ENCODE measurements at places on chromosomes 2 and 18. TPM values are rescaled to one million over a fixed set of nuclear protein-coding genes. Genes with fewer than 3 reads are reported as not detected.

- no peak for DNase-seq
Observed at GRCh38 chr2:20148426-20148922, 76.5 kb downstream of the SDC1 start.

DNA sequence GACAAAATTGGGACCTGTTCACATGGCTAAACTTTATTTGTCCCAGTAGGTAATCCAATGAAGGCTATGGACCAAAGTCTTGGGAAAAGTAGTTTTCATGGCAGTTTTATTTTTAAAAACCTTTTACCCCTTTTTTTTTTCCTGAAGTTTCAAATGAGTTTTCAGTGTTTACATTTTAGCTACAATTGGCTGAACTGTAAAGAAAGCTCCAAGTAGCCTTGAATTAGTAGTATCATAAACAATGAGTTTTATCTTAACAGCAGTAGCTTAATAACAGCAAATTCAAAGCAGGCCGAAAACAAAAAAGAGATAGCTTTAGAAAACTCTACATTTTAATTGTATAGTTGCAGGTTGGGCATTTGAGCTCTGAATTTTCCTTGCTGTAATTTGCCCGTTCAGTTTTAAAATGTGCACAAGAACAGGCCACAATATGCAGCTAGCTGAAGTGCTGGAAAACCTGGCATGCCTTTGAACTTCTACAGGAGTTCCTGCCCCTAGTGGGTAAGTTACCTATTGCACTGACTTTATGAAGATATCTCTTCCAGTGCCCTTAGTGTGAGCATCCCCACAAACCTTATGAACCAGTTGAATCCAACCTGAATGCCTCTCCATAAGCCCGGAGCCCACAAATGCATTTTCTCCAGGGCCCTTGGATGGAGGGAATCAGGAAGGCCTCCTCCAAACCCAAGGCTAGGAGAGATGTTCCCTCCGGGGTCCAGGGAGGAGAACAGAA is 106.7 kb downstream of the XRCC5 start:
- no peak for DNase-seq

GRCh38 chr18:4125224-4125623 is 329.9 kb downstream of the DLGAP1 start:
- no peak for DNase-seq

GRCh38 chr2:200000444-200001163 is 45.2 kb downstream of the MAIP1 start:
- no peak for DNase-seq

DNA sequence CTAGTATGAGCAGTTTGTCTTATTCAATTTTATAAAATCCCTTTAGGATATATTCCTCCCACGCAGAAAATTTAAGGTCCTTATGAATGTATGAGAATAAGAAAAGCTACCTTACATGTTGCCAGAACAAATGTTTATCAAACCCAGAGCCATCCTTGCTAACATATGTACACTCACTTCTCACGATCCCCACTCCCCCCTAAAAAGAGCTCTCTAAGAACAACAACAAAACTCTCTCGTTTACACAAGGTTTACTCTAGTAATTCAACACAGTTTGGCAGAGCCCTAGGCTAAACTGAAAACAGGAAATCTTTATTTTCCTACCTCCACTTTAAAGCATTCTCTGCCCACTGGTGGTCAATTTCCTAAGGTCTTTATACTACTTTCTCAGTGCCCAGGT is 504.9 kb downstream of the ZEB2 start:
- no peak for DNase-seq

- DNase-seq: no peak
Observed at GRCh38 chr2:138495384-138495783, 6.2 kb upstream of the SPOPL start.

- no peak for DNase-seq
Observed at GRCh38 chr2:213016166-213016983, 135.0 kb downstream of the IKZF2 start.

- DNase-seq: no peak
Observed at GRCh38 chr2:20176760-20177159, 48.2 kb downstream of the SDC1 start.

DNA sequence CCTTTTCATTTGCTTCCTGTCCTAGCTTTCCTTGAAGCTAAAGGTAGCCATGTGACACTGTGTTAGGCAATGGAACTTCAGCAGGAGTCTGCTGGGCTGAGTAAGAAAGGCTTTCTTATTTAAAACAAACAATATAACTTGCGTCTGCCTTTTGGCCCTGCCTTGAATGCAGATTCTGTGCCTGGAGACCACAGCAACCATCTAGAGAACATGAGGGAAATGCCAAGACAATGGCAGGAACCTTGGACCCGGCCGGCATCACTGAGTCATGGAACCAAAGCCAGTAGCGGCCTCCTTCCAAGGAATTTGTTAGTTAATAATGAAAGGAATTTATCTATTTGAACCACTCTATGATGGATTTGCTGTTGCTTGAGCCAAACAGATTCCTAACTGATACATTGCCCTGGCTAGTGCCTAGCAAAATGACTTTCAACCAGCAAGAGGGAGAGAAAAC is 207.5 kb upstream of the EPHA4 start:
- no peak for DNase-seq

DNA sequence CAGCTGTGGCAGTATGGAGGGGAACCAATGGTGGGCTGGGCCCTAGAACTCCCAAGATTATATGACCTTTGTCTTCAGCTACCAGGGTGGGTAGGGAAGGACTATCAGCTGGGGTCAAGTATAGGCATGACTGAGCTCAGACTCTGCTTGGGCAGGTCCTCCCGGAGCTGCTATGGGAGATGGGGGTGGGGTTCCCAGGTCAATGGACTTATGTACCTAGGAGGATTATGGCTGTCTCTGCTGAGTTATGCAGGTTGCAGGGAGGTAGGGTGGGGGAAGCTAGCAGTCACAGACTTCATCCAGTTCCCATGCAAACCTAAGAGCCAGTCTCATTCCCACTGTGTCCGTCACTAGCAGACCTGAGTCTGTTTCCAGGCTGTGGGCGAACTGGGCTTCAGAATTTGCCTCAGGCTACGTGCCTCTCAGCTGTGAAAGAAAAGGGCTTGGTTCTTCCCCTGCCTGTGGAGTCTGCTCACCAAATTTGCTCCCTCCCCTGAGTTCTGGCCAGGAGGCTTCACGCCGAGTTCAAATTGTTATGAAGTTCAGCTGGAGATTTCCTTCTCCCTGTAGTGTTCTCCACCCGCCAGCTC is 985.8 kb upstream of the NRXN1 start:
- DNase-seq: no peak

DNA sequence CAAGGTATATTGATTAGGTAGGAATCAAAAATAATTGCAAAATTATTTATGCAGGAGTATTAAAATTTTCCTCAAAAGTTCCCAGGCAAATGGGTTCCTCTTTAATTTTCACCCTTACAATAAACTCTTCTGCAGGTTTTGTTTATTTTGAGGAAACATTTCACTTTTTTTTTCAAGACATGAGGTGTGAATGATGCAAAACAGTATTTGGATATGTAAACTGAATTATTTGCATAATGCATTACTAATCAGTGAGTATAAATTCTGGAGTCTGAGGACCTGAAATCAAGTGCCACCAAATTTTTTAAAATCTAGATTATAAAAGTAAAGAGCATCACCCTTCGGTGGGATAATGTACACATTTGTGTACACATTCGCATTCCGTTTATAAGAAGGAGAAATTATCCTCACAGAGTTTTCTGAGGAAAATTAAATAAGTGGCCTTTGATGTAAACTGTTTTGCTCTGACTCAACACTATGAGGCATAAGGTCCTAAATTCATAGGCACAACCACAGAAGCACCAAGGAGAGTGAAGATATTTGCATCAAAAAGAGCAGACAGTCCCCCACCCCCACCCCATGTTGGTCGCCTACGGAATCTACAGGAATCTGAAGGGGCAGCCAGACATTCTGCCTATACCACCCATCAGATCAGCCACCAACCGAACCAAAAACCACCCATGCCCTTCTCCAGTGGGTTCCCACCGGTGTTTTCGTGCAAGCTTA is 33.1 kb downstream of the BCL11A start:
- no peak for DNase-seq

DNA sequence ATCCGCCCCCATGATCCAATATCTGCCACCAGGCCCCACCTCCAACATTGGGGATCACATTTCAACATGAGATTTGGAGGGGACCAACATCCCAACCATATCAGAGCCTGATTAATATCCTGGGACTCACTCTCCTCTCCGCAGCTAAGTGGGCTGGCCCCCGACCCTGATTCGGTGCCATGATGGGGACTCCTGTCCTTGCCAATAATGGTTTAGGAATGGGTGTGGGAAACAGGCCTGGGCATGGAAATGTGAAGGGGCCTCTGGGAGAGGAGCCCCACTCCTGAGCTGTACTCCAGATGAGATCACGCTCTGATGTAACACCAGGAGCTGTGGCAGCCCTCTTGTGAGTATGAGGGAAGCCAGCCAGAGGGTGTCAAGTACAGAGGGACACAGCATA is 77.3 kb upstream of the SMAD7 start:
- no peak for DNase-seq

DNA sequence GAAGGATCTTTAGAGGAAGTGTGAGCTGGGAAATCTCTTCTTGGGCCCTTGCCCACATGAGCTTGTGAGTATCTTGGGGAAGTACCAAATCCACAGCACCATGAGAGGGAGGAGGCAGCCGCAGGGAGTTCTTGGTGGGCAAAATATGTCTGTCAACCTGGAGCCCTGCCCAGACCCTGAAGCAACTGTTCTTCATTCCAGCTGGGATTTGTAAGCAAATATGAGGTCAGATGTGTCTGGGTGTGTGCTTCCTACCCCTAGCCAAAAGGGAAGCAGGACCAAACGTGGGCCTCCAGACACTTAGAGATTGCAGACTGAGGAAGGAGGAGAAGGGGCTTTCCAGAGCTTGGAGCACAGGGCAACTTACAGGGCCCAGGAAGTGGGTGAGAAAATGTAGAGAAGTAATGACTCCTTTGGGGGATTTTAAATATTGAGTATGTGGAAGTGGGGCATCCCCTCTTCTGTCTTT is 41.9 kb downstream of the TMEM247 start:
- no peak for DNase-seq

DNA sequence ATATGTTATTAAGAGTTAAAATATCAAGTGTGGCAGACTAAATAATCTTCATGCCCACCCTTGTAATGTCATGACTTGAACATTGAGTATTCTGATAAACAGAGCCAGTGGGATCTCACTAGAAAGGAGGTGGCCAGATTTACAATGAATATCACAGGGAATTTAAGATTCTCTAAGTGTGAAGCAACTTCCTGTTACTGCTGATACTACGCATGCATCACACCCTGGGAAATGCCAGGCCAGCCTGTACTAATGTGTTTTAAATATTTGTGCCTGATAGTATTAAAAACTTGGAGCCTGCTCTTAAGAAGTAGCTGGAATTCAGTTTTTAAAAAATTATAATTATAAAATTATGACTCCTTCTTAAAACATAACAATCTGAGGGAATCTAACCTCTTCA is 148.3 kb downstream of the LAMA3 start:
- DNase-seq: peak; percentile 86

- DNase-seq: no peak
Observed at GRCh38 chr2:223043164-223043941, 8.6 kb upstream of the KCNE4 start.

DNA sequence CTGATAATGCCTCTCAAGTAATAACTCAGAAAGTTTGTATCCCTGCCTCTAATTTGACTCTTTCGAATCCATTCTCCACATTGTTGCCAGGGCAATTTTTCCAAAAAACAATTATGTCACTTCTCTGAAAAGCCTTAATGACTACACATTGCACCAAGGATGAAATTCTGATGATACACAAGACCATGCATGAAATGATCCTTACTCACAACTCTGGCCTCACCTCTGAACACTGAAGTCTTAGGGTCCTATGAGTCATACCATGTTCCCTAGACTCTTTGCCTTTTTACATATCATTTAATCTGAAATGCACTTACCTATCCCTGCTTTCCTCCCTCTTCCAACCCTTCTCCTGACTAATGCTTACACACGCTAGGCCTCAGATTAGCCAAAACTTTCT is 51.0 kb downstream of the WDPCP start:
- DNase-seq: peak; percentile 86

DNA sequence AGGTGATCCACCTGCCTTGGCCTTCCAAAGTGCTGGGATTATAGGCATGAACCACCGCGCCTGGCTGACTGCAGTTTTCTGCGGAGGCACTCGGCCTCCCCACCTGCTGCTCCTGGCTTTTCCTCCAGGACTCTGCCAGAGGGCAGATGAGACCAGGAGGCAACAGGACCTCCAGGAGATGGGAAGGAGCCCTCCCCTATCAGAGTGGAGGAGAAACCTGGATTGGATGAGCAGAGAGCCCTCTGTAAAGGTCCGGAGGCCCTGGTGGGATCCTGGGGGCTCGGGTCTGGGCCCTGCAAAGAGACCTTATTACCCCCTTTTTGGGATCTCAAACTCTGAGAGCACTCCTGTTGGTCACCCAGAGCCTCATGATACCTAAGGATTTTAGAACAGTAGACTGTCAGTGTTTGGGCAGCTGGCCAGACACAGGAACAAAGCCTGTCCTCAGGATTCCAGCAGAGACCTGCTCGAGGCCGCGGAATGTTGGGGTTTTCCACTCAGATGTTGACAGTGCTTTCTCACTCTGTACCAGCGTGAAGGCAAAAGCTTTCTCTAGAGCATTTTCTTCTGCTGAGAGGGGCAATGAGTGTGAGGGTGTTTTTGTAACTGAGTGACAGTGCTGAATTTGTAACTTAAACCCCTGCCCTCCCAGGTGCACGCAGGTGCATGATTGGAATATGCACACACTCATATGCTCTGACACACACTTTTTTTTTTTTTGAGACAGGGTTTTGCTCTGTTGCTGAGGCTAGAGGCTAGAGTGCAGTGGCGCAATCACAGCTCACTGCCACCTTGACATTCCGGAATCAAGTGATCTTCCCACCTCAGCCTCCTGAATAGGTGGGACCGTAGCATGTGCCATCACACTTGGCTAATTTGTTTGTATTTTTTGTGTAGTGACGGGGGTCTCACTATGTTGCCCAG is 48.4 kb downstream of the NPPC start:
- peak; percentile 96 for DNase-seq

- DNase-seq: no peak
Observed at GRCh38 chr2:230422149-230422548, 6.1 kb downstream of the SP100 start.

DNA sequence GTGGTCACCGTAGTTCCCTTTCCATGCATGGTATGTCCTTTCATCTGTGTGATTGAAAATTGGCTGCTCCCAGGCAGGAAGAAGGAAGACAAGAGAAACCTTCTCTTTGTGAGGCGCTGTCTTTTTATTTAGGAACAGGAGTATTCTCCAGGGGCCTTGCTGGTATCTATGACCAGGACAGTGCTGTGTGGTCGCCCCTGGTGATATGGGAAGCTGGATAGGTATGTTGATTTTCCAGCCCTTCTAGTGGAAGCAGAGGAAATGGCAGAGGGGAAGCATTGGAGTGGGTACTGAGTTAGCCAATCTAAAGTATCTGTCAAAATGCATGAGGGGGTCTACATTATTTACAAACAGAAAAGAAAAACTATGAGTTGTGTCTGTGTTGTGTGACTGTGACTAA is 226.6 kb downstream of the MTX2 start:
- no peak for DNase-seq

GRCh38 chr2:25159949-25160348 is 8.4 kb downstream of the POMC start:
- DNase-seq: no peak

The ALPG gene
- total RNA-seq: not detected

The GKN1 gene
- total RNA-seq: not detected

The KIF1A gene
- under 0.01 TPM for total RNA-seq

The ZNF804A gene
- not detected for total RNA-seq

The REG3A gene
- not detected for total RNA-seq

The MAP4K3 gene
- total RNA-seq: 43.3 TPM

The LINC00305 gene
- total RNA-seq: not detected

The PMAIP1 gene
- 51.5 TPM for total RNA-seq

Data from mammary epithelial cell (primary cell).